ENCODE measurements at places on chromosomes 6 and 20. TPM values are rescaled to one million over a fixed set of nuclear protein-coding genes. Genes with fewer than 3 reads are reported as not detected.
A peak's percentile ranks its signal among the peaks of the same experiment; 100 is the strongest.

The LGSN gene
- total RNA-seq: not detected

The DDX43 gene
- total RNA-seq: not detected

The TRIM26 gene
- total RNA-seq: 25.0 TPM

The CCN5 gene
- total RNA-seq: 0.45 TPM

The DSTN gene
- 190 TPM for total RNA-seq

The ME1 gene
- total RNA-seq: 8.0 TPM

The SMPDL3A gene
- total RNA-seq: 59.4 TPM

The PHF10 gene
- 15.2 TPM for total RNA-seq

The OR2B6 gene
- not detected for total RNA-seq

The WFDC5 gene
- not detected for total RNA-seq

The DUSP15 gene
- total RNA-seq: 6.2 TPM

The TXLNB gene
- 0.83 TPM for total RNA-seq

The PLN gene
- not detected for total RNA-seq

The SLC22A7 gene
- not detected for total RNA-seq

The GSTA3 gene
- total RNA-seq: not detected

The FHL5 gene
- total RNA-seq: not detected

The SLC35F1 gene
- total RNA-seq: 2.6 TPM

DNA sequence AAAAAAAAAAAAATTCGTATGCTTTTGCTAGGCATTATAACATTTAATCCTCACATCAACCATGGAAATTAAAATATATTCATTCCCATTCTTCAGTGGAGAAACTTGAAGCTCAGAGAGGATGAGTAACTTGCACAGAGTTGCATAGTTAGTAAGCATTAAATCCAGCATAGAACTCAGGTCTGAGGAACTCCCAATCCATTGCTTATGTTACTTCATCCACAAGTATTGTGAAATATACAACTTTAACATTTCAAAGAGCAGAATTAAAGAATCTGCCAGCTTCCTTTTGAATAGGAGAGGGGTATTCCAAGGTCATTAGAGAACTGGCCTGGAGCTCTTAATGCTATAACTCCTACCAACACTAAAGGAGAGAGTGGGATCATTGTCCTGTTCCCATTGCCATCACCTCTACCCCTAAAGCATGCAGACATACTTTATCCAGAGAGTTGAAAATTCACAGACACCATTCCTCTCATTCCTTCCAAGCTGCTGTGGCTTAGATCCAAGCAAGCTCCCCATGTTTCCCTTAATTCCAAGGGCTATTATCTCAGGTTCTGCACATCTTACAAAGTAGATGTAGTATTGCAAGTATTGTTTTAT lies 91.9 kb downstream of the FLRT3 start:
- DNase-seq: no peak

DNA sequence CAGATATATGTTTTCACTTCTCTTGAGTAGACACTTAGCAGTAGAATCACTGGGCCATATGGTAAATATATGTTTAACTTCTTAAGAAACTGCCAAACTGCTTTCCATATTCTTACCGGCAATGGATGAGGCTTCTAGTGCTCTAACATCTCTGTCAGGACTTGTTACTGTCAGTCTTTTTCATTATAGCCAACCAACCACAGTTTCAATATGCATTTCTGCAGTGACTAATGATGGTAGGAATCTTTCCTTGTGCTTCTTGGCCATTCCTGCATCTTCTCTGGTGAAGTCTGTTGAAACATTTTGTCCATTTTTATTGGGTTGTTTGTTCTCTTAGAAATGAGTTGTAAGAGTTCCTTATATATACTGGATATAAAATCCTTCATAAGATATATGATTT lies 66.0 kb upstream of the SYNDIG1 start:
- DNase-seq: no peak

DNA sequence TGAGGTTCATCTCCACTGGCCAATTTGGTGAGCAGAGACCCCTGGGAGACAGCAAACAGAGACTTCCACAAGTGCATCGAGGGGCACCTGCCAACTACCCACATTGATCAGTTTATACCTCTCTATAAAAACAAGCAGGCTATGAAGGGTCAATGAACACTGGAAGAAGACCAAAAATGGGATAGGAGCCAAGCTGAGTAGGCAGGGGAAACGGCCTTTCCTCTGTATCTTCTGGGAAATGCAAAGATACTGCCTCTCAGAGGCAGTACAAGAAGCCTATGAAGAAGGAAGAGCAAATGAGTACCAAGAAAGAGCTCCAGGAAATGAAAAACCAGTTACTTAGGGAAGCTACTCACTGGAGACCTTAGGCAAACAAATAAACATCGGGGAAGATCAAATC lies 247.7 kb downstream of the GMDS start:
- DNase-seq: no peak

- no peak for DNase-seq
Measured at GRCh38 chr20:23308908-23309307, 41.7 kb upstream of the NXT1 start.

DNA sequence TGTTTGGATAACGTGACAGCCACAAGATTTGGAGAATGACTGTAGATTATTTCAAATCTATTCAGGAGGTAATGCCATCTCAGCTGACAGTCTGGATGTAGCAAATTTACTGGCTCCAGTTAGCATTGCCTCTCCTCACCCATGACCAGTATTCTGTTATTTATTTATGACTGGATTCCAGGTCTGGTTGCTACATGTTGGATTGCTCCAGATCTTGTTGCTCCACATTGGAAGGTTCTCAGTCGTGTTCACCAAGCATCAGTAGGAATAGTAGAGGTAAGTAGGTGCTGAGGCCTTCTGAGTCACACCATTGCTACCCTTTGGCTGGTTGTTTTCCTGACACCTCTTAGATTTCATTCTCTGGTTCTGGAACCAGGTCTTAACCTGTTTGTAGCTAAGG lies 69.5 kb upstream of the ELOVL5 start:
- no peak for DNase-seq

GRCh38 chr6:24064832-24065231 lies 61.2 kb upstream of the NRSN1 start:
- no peak for DNase-seq

- no peak for DNase-seq
Measured at GRCh38 chr6:145457556-145457955, 277.8 kb downstream of the EPM2A start.

DNA sequence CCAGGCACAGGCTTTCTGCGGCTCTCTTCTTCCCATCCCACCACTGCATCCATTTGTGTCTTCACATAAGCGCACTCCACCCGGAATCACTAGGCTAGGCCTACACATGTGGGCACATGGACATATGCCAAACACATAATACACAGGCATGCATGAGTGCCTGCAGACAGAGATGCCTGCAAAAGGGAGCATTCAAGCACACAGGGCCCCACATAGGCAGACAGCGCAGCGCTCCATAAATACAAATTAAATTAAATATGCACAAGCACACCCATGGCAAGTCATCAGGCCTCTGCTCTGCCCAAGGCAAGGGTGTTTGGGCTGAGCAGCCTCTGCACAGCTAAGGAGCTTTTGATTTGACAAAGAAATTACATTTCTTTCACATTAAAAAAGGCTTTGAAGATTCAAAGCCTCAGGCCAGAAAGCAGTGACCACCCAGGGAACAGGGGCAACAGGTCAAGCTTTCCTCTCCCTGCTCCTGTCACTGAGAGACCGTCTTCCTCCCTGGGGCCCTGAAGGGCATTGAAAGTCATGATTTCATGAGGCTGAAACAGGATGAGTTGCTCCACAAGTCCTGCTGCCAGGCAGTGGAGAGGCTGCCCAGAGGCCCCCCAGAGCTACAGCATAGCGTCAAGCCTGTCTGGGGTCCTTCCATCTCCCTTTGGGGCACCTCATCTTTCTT lies 134.2 kb upstream of the LRFN2 start:
- no peak for DNase-seq

- no peak for DNase-seq
Measured at GRCh38 chr20:46062621-46063020, 27.1 kb downstream of the NCOA5 start.

- DNase-seq: no peak
Measured at GRCh38 chr6:252775-253535, 39.3 kb upstream of the DUSP22 start.

- no peak for DNase-seq
Measured at GRCh38 chr6:47163536-47163935, 121.4 kb upstream of the ADGRF1 start.

DNA sequence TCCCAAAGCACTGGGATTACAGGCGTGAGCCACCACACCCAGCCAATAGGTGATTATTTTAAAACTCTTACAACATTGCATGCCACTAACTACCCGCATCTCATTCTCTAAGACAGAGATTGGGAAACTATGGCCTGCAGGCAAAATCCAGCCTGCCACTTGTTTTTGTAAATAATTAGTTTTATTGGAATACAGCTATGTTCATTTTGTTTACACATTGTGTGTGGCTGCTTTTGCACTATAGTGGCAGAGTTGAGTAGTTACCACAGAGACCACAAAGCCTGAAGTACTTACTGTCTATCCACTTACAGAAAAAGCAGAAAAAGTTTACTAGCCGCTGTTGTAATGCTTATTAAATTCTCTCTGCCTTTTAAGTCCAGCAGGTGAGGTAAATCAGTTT lies 16.4 kb upstream of the PKIG start:
- no peak for DNase-seq

- no peak for DNase-seq
Measured at GRCh38 chr6:144947398-144947976, 662.4 kb downstream of the UTRN start.

GRCh38 chr6:4055420-4056041 lies 23.4 kb downstream of the FAM217A start:
- DNase-seq: peak; percentile 93

- peak; percentile 72 for DNase-seq
Measured at GRCh38 chr6:111767752-111768430, 105.4 kb downstream of the FYN start.

DNA sequence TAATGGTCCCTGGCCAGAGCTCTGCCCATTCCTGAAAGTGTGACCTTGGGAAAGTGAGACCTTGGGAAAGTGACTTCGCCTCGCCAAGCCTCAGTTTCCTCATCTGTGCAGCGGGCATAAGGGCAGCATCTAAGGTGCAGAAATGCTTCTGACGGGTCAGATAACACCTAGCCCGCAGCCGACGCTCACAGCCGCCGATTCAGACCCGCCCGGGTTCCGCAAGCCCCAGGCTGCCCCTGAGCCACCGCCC lies 486 bp downstream of the FKBP1A start:
- no peak for DNase-seq

DNA sequence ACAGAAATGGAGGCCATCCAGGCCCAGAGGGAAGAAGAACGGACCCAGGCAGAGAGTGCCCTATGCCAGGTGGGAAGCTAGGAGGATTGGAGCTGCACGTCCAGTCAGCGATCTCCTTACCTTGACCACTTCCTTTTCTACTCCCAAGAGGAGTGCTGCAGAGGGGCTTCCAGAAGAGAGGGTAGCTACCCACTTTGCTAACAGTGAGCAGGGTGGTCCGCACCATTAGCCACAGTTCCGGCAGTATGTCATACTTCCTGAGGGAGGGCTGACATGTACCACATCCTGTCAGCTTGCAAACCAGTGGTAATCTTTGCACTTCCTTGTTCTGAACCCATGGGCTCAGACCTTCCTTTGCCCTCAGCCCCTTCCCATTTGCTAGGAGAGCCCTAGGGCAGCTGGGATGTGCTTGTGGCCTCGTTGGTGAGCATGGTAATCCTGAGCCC lies 35.4 kb downstream of the CEP250 start:
- no peak for DNase-seq

DNA sequence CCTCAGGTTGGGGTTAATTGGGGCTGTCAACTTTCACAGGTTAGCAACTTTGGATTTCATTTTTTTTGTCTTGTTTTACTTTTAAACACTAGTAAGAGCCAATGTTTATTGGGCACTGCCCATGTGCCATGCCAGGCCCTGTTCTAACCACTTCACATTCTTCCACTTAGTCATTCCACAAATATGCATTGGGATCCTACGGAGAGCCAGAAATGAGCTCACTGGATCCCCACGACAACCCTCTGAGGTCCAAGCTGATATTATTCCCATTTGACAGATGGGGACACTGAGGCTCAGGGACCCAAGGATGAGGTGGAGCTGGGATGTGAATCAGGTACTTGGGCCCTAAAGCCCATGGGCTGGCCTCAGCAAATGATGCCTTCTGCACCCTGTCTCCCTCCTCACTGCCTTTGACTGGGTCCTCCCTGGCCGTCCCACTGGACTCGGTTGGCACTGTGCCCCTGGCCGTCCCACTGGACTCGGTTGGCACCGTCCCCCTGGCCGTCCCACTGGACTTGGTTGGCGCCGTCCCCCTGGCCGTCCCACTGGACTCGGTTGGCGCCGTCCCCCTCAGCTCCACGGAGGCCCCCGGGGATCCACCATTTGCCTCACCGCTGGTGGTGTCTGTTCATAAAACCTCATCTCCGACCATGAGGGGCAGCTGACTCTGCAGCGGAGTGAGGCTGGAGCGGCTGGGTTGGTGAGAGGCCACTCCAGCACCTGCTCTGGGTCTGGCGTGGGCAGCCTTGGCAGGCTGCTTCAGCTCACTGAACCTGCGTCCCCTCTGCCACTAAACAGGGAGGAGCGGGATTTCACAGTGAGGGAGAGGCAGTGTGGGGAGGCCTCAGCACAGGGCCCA lies 4.8 kb upstream of the PMEPA1 start:
- DNase-seq: no peak

DNA sequence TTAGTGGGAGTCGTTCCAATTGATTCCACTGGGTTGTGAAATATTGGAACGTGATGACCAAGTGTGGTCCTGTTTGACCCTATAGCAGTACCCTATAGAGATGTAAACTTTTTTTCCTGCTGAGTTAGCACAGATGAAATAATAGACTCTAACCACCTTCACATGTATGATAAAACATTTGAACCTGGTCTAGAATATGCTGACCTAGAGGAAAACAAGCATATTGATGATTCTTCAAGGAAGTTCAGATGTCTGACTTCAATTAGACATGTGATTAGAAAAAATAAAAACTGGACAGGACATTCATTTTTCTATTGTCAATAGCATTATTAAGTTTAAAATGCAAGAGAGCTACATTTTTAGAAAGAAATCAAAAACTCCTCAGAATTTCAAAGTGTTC lies 402.1 kb downstream of the ARHGAP18 start:
- no peak for DNase-seq

- DNase-seq: no peak
Measured at GRCh38 chr6:105220186-105220585, 40.4 kb upstream of the POPDC3 start.

DNA sequence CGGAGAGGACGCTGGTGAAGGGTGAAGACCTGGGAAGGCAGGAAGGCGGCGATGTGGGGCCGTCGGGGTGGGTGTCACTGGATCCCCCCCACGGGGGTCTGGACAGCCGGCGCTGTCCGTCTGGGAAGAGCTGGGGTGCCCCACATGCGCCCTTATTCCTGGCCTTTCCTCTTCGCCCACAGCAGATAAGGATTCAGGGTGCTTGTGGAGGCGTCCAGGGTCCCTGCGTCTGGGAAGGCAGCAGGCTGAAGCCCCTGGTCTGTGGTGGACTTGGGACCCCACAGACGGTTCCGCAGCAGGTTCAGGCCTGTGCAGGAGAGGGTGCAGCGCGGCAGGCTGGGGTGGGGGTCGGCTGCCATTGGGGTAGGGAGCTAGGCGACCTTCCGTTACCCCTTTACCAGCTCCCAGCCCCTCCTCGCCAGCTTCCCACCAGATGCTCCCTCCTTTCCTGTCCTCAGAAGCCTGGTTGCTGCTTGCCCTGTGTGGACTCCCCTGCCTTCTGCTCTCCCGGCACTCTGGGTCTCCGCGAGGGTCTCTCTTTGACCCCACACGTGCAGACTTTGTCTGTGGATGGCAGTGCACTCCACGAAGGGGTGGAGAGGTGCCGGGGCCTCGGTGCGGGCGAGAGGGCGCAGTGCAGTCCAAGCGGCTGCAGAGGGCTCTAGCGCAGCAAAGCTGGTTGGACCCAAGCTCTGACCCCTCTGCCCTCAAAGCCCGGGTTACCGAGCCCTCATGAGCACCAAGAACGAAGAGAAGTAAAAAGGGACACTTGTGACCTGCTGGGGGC lies 2.1 kb upstream of the GATA5 start:
- DNase-seq: no peak

- DNase-seq: no peak
Measured at GRCh38 chr20:8244637-8245036, 112.6 kb downstream of the PLCB1 start.

Measured in SK-MEL-5 (cell line).